Bladder microvascular endothelial cell (primary cell): ENCODE measurements at places on chromosomes 5 and 9. TPM values are rescaled to one million over a fixed set of nuclear protein-coding genes. Genes with fewer than 3 reads are reported as not detected.

ABLIM3 gene
- 23.3 and 40.3 TPM in 2 replicates for total RNA-seq

SNX2 gene
- 44.5 and 57.6 TPM in 2 replicates for total RNA-seq

PCDHGA6 gene
- total RNA-seq, result 1.5 and 4.1 TPM in 2 replicates

MEIKIN gene
- not detected in 2 replicates for total RNA-seq

IL5 gene
- not detected in 2 replicates for total RNA-seq

SQSTM1 gene
- total RNA-seq, result 356 and 831 TPM in 2 replicates

PRR16 gene
- total RNA-seq, result not detected in 2 replicates

PCDHGA10 gene
- total RNA-seq, result 2.1 and 5.2 TPM in 2 replicates

DMRT2 gene
- total RNA-seq, result not detected in 2 replicates

SHOC1 gene
- total RNA-seq, result not detected in 2 replicates
